Stimulated activated CD4-positive, alpha-beta T cell treated with anti-CD3 and anti-CD28 coated beads, Interleukin-1b, Interleukin-23, amount 100 ng/mL, for 24 hours (primary cell): ENCODE measurements at places on chromosomes 16 and 17.

DNA sequence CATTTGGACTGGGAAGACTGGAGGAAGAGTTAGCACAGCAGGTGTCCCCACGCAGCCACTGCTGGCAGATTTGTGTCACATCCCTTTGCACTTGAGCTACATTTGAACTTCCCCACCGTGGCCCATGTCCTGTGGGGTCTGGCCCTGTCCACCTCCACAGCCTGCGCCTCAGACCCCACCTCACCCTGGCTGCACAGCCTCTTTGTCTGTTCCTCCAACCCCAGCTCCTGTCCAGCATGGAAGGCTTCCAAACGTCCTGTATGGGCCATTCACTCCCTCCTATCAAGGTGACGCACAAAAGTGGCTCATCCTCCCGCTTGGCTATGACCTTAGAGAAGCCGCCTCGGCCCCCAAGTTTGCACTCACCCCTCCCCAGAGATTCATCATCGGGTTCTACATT lies 200.6 kb downstream of the FOXL1 start:
- DNase-seq, result no peak

DNA sequence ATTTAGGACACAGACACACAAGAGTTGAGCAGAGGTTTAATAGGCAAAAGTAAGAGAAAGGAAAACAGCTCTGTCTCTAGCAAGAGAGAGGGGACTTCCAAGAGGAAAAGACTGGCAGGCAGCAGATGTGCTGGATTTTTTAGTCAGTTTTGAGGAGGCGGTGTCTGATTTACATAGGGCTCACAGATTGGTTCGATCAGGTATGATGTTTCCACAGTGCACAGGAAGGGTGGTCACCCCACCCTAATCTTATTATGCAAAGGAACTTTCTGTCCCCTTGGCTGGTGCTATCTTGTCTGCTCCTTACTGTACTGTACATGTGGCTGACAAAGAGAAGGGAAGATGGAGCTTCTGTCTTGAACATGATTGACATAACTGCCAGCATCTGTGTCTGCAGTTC lies 25.3 kb downstream of the BFAR start:
- no peak for DNase-seq

- DNase-seq, result no peak
These were observed 4.1 kb downstream of the FXR2 start for GRCh38 chr17:7610641-7611040.

GRCh38 chr17:3559270-3559645 lies 1.6 kb upstream of the TRPV3 start:
- DNase-seq, result no peak

DNA sequence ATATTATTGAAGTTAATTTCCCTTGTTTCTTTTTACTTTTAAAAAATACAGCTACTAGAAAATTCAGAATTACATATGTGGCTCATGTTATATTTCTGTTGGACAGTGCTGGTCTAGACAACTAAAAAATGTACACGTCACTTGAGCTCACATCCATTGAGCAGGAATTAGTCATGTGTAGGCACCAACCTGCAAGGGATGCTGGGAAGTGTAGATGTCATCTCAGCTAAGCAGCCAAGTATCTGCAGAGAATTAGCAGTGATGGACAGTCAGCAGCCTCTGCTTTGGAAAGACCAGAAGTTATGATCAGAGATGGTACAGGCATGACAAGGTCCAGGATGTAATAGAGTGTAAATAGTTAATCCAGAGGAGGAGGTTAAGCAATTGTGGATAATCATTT lies 87.1 kb upstream of the HS3ST2 start:
- DNase-seq, result no peak

DNA sequence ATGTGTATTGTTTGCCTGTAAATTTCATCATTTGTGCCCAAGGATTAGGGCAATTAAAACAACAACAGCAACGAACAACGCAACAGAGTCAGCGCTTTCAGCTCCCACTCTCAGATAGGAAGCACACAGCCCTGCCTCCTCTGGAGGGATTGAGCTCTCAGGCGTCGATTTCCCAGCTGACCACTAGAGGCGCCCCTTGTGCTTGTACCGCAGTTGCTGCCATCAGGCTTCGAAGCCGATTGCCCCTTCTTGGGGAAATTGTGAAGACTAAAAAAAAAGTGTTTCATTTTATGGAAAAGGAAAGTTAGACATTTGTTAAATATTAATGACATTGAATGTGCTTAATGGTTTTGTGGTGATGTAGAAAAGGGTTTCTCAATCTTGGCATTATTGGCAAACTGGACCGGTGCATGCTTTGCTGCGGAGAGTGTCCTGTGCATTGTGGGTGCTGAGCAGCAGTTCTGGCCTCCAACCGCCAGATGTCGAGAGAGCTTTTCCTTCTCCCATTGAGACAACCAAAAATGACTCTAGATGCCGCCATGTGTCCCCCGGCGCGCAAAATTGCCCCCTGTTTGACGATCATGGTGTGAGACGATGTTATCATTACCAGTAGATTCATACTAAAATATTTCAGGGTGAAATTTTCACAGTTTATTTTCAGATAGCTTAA lies 650.4 kb upstream of the RBFOX1 start:
- DNase-seq, result no peak

DNA sequence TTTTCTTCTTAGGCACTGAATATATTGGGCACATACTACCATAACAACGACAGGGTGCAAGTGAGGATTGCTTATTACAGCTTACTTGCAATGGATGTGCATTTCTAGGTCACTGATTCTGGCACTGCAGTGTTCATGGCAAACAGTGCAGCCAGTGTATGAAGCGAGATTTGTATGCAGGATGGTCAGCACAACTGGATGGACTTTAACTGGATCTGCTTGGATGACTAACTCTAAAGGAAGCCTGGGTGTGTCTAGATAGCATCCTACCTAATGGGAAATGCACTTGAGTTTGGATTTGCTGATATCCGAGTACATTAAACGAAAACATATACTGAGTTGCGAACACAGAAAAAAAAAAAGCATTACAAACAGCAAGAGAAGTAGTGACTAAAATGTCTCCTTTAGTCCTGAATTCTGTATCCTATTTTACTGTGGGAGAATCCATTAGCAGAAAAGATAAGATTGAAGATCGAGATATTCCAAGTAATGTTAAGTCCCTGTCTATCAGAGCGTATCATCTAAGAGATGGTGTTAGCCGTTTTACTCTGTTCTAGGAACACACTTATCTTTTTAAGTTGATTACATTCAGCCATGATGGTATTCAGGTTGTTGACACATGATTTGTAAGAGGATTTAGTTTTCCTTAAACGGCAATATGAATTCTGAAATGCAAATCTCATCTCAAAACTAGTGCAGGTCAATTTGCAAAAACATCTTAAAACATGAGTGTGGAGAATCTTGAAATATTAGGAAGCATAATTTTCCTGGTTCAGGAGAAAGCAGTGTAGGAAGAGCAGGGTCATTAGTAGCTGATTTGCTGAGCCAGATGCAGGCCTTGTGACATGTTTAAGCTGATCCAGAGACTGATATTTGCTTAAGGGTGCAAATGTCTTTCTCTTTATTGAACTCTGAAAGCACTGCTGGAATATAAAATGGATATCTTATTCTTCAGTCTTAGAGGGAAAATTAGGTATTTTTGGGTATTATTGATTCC lies 142.6 kb upstream of the CPHXL start:
- DNase-seq, result no peak

GRCh38 chr17:74603037-74603635 lies 11.1 kb upstream of the CD300LD start:
- no peak for DNase-seq

- no peak for DNase-seq
These were observed 24.4 kb downstream of the SREBF1 start for GRCh38 chr17:17812211-17813054.

- DNase-seq, result peak; percentile 82
These were observed at the start of gene NLRP1 for GRCh38 chr17:5584383-5585286. Gene NLRP1 (minus strand): TSS chr17:5584509. CDS start chr17:5583957, 552 bp downstream.

DNA sequence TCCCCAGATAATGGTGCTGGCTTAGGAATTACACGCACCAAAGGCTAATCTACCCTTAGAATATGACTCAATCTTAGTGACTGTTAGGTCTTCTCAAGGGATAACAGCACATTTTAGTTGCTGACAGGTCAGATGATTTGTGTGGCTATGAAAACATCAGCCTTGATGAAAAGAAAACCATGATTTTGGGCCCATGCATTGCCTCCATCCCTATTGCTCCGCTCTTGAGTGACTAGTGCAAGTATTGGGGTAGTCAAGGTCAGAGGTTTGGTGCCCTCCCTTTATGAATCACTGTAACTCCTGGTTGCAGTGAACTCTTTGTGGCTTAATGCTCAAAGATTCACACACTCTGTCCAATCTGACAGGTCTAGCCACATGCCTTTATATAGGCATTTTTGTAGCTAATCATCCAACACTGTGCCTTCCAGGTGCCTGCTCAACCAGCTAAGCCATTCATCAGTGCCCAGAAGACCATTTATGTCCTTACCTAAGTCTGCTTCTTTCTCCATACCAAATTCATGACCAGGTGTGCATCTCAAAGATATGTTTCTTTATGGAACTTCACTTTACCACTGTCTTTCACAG lies 251.6 kb downstream of the KCNJ2 start:
- DNase-seq, result no peak

DNA sequence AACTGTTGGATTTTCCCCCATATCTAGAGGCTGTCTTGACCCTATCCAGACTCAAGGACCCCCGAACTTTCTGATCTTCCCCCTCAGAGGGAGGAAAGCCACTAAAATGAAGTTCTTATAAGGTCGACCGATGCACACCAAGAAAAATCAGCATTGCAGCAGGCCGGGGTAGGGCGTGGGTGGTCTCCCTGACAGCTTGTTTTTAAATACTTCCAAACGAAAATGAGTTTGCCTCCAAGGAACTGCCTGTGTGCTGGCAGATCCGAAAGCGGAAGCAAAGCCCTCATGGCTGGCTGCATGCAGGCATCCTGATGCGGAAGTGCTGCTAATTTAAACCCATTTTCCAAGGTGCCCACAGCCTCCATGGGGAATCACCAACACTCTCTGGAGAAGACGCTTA lies 374.3 kb upstream of the XYLT1 start:
- no peak for DNase-seq

DNA sequence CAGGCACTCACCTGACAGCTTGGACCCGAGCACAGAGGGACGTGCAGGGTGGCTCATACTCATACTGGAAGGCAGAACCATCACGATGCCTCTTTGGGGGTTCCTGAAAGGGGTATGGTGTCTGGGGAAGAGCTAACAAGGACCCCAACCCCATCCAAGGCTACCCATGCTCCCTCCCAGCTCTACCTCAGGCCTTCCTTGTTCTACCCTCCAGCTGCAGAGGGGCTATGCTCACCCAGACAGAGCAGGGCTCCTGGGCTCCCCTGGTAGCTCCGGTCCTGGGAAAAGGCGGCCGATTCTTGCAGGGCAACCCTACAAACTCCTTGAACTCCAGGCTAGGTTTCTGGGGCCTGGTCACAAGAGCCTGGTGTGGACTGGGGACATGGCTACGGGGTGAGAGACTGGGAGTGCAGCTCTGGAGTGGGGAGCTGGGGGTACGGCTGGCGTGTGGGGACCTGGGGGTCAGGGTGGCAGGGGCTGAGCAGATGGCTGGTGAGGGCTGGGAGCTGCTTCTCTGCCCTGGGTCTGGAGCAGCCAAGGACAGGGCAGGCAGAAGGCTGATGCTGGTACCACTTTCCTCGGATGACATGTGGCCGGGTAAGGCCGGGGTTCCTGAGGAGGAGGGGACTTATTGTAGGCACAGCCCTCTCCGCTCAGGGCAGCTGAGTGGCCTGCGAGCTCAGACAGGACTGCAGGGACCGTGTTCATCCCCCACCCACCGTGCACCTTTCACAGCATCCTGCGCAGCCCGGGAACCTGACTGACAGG lies 2.1 kb downstream of the ACD start:
- DNase-seq, result no peak

- no peak for DNase-seq
These were observed 53.1 kb upstream of the ATP2A3 start for GRCh38 chr17:4017377-4017776.

DNA sequence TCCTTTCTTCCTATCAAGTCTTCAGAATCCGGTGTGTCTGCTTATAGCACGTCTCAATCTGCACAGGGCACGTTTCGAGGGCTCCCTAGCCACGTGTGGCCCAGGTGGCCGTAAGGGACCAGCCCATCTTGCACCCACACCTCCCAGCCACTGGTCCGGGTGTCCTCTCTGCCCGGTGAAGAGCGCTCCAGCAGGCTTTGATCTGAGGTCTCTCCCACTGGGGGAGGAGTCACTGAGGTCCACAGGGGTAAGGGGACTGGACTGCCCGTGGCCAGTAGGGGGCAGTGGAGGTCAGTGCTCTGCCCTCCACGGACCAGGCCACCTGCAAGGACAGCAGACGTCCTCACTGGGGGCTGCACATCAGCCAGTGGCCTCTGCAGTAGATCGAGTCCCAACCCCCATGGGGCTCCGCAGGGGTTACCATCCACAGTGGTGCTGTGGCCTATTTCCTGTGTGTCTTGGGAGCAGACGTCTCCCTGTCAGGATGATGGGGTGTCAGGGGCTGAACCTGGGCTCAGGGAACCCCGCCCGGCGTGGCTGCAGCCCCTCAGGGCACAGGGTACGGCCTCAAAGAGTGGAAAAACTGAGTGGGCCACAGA lies 204.1 kb upstream of the CIBAR2 start:
- no peak for DNase-seq
